ENCODE measurements at places on chromosomes 16 and 17. TPM values are rescaled to one million over a fixed set of nuclear protein-coding genes. Genes with fewer than 3 reads are reported as not detected.

DNA sequence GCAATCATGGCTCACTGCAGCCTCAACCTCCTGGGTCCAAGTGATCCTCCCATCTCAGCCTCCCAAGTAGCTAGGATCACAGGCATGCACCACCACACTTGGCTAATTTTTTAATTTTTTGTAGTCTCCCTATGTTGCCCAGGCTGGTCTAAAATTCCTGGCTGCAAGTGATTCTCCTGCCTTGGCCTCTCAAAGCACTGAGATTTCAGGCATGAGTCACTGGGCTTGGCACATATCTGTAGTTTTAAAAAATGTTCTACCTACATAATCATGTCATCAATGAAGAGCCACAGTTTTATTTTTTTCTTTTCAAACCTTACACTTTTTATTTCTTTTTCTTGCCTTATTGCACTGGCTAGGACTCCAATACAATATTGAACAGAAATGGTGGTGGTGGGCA, 33.1 kb upstream of the COL1A1 start:
- no peaks in the 10 kb centered on the region for H3K36me3 ChIP-seq
- no peak overlapping the region for H3K27ac ChIP-seq
- no peak for DNase-seq

The GNG13 gene
- polyA plus RNA-seq: not detected

The CD19 gene
- polyA plus RNA-seq: 0.18 TPM

The TAT gene
- polyA plus RNA-seq: not detected

GRCh38 chr17:82876602-82877379, 37.0 kb upstream of the ZNF750 start:
- H3K27ac ChIP-seq: no peak overlapping the region
- H3K36me3 ChIP-seq: peaks cover 27% of the 10 kb centered on the region
- H3K4me1 ChIP-seq: peaks cover 36% of the 10 kb centered on the region

The ASGR2 gene
- polyA plus RNA-seq: 0.57 TPM
